ENCODE measurements at places on chromosomes 4 and X.

DNA sequence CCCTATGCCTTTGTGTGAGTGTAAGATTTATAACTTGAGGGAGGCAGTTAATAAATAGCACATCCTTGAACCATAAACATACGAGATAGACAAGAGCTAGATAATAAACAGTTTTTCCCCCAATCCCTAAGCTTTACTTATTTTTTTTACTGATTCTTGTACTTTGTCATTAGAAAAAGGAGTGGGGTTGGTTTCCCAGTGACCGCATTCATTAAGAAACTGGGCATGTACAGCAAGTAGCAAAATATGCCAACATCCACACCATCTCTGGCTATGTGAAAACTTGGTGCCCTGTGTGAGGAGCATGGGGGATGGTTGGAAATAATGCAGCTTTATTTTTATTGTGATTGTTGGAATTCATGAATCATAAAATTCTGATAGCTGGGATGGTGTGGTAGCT lies 176.2 kb downstream of the CBR4 start:
- no peak for DNase-seq

DNA sequence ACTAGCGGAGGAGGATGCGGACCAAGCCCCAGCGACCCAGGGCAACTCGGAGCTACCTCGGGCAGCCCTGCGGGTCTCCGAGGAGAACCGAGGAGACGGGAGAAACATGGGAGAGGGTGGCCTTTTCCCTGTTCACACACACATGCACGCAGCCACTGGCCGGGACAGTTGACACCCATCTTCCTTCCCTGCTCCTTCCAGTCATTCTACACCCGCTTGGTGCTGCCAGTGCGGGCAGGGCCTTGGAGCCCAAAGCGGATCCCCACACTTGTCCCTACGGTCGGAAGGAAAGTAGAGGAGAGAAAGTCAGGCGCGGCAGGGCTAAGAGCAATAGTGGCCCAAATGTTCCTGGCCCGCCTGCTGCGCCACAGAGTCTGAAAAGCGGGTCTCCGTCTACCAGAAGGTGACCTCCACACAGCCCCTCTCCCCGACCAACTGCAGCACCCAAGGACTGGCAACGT lies 1.1 kb upstream of the PPP3CA start:
- no peak for DNase-seq

- no peak for DNase-seq
Measured at GRCh38 chr4:17272154-17272553, 239.7 kb downstream of the QDPR start.

- no peak for DNase-seq
Measured at GRCh38 chr4:121154103-121154515, 10.0 kb downstream of the TNIP3 start.

DNA sequence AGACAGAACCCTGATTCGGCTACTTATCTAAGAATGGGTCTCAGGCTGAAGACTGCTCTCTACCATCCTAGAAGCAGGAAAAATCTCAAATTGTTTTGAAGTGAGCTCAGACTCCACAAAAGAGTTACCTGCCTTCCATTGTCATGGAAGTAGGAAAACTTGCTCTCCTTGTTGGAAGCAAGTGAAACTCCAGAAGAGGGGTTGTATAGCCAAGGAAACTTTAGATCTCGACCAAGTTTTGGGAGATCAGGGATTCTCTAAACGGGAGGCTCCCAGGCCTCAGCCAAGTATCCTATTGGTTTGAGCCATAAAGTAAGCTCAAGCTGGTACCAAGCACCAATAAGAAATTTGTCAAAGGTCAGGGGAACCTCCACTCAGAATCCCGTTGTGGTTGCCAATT lies 9.2 kb upstream of the FHDC1 start:
- DNase-seq, result no peak

DNA sequence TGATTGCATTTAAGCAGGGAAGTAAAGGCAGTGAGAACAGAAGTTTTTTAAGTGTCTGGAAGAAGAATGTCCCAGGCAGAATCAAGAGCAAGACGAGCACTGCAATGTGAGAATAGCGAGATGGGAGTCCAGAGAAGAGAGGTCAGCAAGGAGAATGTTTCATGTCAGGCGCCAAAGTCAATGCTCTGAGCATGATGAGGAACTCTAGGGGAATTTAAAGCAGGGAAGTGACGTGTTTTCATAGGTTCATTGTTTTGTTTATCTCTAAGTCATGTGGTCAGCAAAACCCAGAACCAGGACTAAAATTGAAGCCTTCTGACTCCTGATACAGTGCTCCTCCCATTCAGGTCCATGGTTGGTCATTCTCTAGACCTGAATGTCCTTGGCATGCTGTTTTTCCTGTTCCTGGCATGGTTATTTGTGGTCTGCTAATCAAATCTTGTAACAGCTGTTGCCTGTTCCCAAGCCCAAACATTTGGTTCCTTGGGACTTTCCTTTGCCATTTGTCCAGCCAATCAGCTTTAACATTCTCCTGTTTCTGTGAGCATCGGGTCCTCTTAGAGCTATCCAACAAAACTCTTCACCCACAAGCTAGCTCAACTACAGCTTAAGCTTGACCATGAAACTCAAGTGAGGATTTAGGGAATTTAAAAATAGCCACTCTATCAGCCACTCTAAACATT lies 37.7 kb downstream of the PTCHD1 start:
- no peak for DNase-seq

Data from activated naive CD4-positive, alpha-beta T cell treated with anti-CD3 and anti-CD28 coated beads, Interleukin-2, amount 50 U/mL, for 72 hours (primary cell).